Globus pallidus (tissue), 1 donor: ENCODE measurements at places on chromosomes 5 and 9.
A peak's percentile ranks its signal among the peaks of the same experiment; 100 is the strongest.

DNA sequence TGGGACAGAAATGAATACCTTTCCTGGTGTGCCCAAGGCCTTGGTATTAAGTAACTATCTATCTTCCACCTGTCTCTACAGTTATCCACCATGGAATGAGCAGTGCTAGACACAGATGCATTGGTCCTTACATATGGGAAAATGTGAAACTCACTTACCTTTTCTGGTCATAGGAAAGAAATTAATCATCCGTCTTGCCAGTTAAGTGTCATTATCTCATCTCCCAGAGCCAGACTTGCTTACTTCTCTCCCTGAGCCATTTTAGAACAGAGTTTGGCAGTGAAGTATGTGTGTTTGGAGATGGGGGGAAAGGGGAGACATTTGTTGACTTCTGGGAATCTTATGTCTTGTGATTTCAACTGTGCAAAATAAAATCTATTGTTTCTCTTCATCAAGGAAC lies 1211.0 kb upstream of the CDH6 start:
- no peak for DNase-seq

- DNase-seq: no peak
Measured at GRCh38 chr5:167753725-167754490, 537.5 kb upstream of the WWC1 start.

DNA sequence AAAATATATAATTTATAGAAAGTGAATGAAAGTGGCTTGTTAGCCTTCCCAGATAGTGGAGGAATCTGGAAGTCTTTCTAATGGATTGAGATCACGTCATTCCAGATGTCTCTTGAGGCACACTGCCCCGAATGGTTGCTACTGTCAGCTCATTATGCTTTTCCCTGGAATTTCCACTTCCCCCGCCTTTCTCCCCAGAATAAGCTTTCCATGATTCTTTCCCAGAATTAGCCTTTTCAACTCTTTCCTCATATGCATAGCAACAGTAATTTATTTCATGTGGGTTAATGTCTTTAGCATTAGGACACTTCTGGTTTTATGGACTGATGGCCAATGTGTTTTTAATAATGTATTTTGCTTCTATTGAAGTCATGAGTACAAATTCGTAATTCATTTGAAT lies 81.5 kb downstream of the PALM2AKAP2 start:
- peak; percentile 74 for DNase-seq

GRCh38 chr9:79224672-79225433 lies 346.9 kb upstream of the TLE4 start:
- no peak for DNase-seq

- DNase-seq: no peak
Measured at GRCh38 chr5:172683264-172683644, 42.2 kb downstream of the NEURL1B start.

DNA sequence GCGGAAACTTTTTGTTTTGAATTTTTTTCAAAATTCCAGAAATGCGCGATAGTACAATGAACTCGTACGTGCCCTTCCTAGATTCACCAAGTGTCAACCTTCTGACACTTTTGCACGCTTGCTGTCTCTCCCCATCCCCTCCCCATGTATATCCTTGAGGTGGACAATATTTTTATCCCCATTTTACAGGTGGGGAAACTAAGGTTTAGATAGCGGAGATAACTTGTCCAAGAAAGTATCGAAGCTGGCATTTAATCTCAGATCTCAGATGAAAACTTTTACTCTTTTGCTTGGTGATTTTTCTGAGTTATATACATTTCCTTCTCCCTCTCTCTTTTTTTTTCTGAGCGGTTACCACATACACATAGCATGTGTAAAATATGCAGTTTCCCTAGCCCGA lies 34.6 kb downstream of the LHX2 start:
- DNase-seq: no peak

DNA sequence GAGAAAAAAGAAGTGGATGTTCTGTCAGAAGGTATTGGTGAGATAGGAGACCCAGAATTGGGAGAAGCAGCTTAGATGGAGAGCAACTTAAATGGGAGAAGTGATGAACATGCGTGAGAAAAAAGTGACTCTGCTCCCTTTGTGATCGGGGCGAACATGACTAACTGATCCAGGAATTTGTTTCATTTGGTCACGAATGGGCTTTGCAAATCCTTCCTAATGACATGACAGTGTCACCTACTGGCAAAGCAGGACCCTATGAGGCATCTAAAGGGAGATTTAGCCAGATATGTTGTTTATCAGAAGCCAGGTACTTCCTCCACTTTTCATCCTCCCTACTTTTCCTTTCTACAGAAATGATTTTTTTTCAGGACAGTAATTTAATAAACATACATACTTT lies 787.4 kb upstream of the RGMB start:
- no peak for DNase-seq

- DNase-seq: no peak
Measured at GRCh38 chr9:37969130-37969529, 65.2 kb upstream of the SLC25A51 start.

GRCh38 chr9:99160173-99160572 lies 55.3 kb downstream of the TGFBR1 start:
- no peak for DNase-seq

DNA sequence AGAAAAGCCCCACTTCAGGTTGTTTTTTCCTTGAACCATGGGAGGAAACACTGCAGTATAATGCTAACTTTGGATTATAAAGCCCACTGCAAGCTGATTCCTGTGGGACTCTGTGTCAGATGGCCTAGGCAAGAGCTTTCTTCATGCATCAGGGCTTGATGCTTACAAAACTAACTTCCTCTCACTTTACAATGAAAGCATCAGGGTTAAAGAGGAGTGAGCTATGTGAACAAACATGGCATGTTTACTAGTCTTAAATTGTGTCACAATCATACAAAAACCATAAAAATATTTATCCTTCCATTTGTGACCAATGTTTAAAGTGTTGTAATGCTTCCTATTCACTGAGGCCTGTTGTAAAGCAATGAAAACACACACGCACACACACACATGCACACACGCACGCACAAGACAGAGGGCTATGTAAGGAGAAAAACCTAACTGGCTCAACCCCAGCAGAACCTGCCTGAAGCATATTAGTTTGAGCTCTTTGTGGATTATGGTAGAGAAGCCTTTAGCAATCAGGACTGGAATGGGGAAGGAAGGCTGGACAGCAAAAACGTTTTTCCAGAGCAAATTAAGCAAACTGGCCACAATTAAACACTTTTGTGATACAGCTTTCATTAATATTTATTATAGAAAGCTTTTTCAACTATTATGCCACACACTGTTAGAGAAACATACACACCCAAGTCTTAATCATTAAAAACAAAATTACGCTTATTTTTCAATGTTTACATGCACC lies 122.2 kb downstream of the AUH start:
- no peak for DNase-seq

- DNase-seq: no peak
Measured at GRCh38 chr5:142544071-142544753, 141.7 kb downstream of the FGF1 start.

GRCh38 chr5:131509801-131510200 lies 125.2 kb downstream of the RAPGEF6 start:
- DNase-seq: no peak

DNA sequence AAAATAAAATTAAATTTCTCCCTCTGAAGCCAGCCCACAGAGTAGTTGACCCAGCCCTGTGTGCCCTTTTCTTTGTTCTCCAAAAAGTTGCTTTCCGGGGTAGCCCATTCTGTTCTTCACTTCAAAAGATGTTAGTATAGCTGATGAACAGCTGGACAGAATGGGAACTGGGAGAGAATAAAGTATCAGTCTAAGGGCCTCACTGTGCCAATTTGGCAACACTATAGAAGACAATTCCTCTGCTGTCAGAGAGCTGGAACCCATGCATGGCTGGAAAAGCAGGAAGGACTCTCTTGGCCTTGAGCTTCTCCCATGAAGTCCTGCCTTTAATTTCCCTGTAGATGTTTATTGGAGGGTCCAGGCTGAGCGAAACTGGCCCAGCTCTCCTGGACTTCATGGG lies 11.0 kb upstream of the TNFSF8 start:
- DNase-seq: no peak

DNA sequence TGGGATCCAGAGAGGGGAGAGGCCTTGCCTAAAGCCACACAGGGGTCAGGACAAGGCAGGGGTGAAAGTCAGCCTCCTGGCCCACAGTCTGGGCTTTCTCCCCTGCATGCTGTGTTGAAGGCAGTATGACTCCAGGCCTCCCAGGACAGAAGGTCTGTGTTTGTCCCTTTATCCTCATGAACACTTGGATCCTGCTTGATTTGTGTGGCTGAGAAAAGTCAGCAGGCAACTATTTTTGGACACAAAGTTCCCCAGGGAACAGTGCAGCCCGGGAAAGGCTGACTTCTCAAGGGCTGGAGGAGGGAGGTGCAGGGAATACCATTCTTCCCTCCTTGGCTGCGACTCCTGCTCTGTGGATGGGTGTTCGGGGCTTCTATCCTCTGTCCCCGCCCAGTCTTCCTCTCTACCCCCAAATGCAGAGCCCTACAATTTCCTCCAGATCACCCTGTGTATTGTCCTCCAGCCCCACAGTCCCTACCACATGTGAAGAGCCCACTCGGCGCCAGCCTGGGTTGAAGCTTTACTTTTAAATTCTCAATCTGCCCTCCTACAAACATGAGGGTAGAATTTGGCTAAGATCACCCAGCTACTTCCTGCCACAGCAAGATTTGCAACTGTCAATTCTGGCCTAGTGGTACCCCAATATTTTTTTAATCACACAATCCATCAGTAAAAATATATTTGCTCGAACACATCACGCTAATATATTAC lies 4.1 kb downstream of the AKNA start:
- DNase-seq: no peak

DNA sequence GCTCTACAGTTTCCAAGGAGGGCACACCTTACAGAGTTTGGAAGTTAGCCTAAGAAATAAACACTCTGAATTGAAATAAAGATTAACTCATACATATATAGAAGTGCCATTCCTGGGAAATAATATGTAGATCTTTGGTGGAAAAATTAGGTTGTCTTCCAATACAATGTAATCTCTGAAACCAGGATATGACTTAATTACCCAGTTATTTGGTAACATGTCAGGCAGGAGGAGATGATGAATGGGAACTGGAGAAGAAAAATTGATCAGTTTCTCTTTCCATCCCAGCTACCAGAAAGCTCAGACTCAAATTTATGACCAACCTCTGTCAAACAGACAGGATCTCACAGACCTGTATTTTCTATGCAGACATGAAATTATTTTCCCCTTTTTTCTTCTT lies 215.2 kb upstream of the SNX2 start:
- DNase-seq: no peak

DNA sequence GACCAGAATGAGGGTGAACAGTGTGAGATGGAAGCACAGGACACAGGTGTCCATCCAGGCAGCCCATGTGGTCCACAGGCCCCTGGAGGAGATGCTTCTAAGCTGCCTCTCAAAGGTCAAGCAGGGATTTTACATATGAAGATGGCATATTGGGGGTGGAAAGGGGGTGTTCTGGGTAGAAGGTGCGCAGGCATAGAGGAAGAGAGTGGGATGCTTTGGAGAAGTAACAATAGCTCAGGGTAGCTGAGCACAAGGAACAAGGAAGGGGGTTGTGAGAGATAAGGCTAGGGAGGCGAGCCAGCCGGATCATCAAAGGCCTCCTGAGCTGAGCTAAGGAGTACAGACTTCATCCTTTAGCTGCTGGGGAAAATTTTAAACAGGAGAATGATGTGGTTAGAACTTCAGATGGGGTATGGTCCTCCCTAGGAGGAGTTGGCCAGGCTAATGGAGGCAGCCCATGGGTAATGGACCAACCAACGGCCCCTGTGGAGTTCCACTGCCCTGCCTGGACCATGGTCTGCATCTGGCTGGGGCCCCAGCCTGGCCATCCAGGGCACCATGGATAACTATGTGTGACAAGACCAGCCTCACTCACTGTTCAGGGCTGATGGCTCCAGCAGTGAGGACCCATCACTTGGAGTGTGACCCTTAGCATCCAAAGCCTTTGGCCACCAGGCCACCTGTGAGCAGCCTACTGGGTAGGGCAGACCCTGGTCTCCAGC lies 86.8 kb upstream of the TBC1D2 start:
- DNase-seq: no peak

- DNase-seq: no peak
Measured at GRCh38 chr5:137287569-137287968, 211.6 kb downstream of the SPOCK1 start.

- DNase-seq: no peak
Measured at GRCh38 chr5:171596391-171596878, 177.0 kb downstream of the FGF18 start.

- no peak for DNase-seq
Measured at GRCh38 chr9:73011956-73012355, 59.1 kb upstream of the ALDH1A1 start.
